ENCODE measurements at places on chromosomes 7 and 10. TPM values are rescaled to one million over a fixed set of nuclear protein-coding genes. Genes with fewer than 3 reads are reported as not detected.

- no peak for DNase-seq
Observed at GRCh38 chr7:27606270-27607209, 56.1 kb downstream of the HIBADH start.

Gene TMEM209
- total RNA-seq, result 76.6 TPM

Gene GHRHR
- not detected for total RNA-seq

- DNase-seq, result no peak
Observed at GRCh38 chr10:7484456-7485243, 73.8 kb upstream of the SFMBT2 start.

Gene GPC2
- total RNA-seq, result 5.1 TPM

- no peak for DNase-seq
Observed at GRCh38 chr10:132274986-132275385, 32.8 kb downstream of the STK32C start.

- DNase-seq, result no peak
Observed at GRCh38 chr10:29237786-29238185, 51.1 kb upstream of the LYZL1 start.

- no peak for DNase-seq
Observed at GRCh38 chr7:149245244-149245643, 5.8 kb downstream of the ZNF212 start.

Gene TEX36
- total RNA-seq, result not detected

- DNase-seq, result no peak
Observed at GRCh38 chr10:78229489-78229888, 195.8 kb downstream of the RPS24 start.

- DNase-seq, result no peak
Observed at GRCh38 chr7:82331234-82331633, 112.3 kb downstream of the CACNA2D1 start.

GRCh38 chr7:102064361-102065025 lies 222.2 kb upstream of the SH2B2 start:
- no peak for DNase-seq

Gene TEX47
- total RNA-seq, result not detected

GRCh38 chr10:14798636-14799035 lies 23.9 kb upstream of the FAM107B start:
- no peak for DNase-seq

Gene HHEX
- total RNA-seq, result 108 TPM

DNA sequence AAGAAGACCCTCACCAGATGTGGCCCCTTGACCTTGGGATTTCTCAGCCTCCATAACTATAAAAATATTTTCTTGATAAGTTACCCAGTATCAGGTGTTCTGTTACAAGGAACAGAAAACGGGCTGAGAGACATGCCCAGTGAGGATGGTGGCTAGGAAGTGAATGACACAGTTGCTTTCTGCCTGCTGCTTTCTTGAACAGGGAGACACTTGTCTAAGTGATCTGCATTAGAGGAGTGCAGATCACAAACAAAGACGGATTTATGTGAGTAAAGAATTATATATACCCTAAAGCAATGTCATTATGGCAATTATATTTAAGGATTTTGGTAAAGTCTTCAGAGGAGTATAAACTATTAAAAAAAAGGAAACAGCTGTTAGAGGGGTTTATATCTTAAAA lies 169.2 kb upstream of the AHR start:
- no peak for DNase-seq

- no peak for DNase-seq
Observed at GRCh38 chr7:91412298-91412697, 148.1 kb downstream of the FZD1 start.

Gene NYAP1
- total RNA-seq, result 0.82 TPM

DNA sequence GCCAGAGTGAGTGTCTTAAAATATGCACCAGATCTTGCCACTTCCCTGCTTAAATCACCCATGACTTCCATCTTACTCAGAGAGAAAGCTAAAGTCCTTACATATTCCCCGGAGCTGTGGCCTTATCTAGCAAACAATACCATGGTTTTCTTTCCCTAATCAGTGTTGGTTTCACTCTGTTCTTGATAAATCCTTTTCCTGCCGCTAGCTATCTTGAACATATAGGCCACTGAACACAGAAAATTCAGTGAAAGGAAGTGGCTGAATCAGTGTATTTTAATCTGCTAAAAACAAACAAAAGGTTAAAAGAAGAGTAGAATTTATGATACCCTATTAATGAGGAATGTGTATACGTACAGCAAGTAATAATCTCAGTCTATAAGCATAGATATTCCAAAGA lies 42.0 kb upstream of the JAZF1 start:
- DNase-seq, result no peak

DNA sequence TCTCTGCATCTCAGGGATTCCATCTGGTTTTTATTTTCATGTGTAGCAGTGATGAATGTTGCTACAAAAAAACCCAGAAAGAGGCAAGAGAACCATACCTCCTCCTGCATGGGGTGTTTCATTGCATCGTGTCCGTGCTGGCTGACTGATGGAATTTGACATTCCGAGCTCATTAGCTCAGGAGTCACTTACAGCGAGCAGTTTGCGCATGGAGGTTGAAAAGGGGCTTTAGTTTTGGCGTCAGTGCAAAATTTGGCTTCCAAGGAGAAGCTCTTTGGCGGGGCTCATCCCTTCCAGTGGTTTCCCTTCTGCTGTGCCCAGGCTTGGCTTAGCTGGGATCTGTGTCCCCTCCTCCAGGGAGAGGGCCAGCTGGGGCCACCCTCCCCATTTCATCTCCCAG lies 25.8 kb downstream of the EMX2 start:
- DNase-seq, result no peak

Gene GNAT3
- total RNA-seq, result not detected

DNA sequence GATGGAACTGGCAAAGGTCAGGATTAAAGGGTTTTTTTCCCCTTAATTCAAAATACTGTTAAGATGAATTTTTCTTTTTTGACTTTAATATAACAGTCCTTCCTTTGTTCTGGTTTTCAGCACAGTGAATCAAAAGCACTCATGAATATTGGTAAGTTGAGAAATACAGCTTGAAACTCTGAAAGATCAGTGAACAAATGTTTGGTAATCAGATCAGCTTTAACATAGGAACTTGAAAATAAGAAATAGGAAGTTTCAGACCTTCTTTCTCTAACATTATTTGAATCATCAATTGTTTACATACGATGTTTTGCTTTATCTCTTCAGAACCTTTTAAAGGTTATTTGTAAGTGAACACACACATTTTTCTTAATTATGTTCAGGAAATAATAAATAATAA lies 90.5 kb downstream of the SGMS1 start:
- DNase-seq, result no peak

Gene ACHE
- total RNA-seq, result 8.8 TPM

DNA sequence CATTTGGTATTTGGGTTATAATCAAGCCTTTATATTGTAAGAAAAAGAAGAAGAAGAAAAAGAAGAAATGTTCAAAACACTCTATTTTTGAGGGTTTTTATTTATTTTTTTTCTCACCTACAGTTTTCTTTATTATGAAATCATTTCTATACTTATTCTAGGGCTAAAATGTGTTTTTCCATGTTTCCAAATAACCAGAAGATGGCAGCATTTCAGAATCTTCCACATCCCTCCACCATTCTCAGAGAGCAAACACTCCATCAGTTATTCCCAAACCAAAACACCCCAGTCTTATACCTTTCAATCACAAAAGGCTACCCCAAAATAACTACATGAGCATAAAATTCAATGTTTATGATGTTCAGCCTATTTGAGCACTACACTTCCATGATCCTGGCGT lies 38.7 kb upstream of the PPP1R17 start:
- no peak for DNase-seq

All from K562 (cell line).